Stimulated activated CD4-positive, alpha-beta T cell treated with anti-CD3 and anti-CD28 coated beads, Interleukin-1b, Interleukin-23, amount 100 ng/mL, for 4 hours (primary cell): ENCODE measurements at places on chromosomes 3 and 15.

GRCh38 chr3:30553641-30554316 is 52.6 kb upstream of the TGFBR2 start:
- no peak for DNase-seq

DNA sequence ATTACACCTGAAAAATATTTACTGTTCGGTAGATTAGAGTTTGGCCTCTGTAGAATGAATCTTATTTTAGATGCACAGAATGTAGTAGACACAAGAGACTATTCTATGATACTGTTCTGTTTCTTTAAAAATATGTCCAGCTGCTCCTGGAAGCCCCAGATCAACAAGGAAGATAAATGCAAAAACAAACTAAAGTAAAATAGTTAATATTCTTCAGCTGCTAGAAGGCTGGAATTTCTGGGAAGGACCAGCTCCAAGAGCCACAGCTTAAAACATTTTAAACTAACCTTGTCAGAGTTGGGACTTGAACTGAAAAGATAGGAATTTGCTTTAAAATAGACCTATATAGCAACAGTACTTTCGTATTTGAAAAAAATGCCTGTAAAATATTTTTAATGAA is 277.9 kb downstream of the PTPRG start:
- DNase-seq: no peak

- DNase-seq: no peak
These were observed 384.3 kb downstream of the ROBO1 start for GRCh38 chr3:79383402-79384012.

- no peak for DNase-seq
These were observed 123.6 kb downstream of the MBNL1 start for GRCh38 chr3:152392272-152392880.

- no peak for DNase-seq
These were observed 101.6 kb upstream of the ARHGEF3 start for GRCh38 chr3:56903231-56903782.

DNA sequence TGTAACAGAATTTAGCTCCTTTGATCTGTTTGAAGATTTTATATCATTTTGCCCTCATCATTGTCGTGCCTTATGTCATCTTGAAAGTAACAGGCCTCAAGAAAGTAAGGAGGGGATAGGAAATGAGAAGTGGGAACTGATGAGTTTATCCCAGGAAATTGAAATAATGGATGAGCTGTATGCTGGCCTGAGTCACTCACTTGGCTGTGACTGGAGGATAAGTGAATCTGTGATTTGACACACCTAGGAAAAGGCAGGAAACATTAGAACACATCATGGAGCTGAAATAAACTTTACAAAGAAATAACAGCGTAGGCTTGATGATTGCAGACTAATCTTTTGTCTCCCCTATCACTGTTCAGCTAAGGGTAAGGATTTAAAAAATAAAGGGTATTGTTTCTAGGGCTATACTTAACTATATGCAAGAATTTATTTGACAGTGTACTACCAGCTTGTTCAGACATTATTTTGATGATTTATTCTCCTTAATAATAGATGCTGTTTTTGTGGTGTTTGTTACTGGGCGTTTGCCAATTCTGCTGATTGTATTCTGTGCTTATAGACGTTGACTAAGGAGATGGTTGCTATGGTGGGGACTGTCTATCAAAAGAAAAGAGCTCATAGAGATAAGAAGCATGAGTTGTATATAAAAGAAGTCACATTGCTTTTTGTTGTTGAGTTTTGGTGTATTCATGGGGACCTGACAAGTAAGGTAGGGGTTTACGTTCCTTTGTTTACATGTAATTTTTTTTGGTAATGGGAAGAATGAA is 105.6 kb upstream of the ROPN1 start:
- DNase-seq: no peak

DNA sequence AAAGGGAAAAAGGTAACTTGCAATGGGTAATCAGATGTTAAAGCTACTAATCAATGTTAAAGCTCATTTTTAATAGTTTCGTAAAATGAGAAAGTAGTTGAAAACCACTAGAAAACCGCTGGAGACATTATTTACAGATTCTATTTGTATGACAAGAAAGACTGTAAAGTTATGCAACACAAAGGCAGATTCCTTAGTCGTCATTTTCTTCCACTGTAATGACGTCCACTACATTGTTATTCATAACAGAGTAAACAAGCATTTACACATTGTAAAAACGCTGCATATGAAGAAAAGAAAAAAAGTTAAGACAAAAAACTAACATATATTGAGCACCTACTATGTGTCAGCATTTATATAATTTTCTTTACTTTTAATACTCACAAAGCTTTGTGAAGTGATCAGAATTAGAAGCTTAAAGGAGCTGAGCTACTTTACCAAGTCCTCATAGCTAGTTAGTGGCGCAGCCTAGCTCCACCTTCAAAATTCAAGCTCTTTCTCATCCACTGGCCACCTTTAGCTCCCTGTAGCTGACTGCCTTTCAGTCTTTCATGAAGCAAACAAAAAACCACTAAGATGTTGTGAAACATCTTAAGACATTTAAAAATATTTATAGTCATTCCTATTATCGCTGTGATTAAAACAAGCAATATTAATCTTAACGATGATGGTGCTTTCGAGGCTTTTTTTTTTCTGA is 100.1 kb upstream of the CDIN1 start:
- DNase-seq: no peak

- DNase-seq: peak; percentile 4
These were observed 72.1 kb downstream of the IL1RAP start for GRCh38 chr3:190585805-190586630.

DNA sequence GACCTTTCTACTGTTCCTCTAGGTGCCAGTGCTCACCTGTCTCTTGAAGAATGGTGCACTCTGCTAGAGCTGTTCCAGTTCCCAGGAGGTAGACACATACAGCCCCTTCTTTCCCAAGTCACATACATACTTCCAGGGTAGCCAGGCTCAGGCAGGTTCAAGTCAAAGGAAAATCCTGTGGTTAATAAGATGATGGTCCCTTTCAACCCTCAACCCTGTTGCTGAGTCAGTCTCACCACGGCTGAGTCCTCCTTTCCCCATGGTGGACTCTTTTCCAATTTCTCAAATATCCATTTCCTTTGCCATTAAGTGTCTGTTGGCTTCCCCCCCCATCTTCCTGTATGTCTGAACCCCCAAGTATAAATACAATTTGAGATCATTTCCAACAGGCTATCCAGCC is 56.1 kb upstream of the ACAN start:
- no peak for DNase-seq

DNA sequence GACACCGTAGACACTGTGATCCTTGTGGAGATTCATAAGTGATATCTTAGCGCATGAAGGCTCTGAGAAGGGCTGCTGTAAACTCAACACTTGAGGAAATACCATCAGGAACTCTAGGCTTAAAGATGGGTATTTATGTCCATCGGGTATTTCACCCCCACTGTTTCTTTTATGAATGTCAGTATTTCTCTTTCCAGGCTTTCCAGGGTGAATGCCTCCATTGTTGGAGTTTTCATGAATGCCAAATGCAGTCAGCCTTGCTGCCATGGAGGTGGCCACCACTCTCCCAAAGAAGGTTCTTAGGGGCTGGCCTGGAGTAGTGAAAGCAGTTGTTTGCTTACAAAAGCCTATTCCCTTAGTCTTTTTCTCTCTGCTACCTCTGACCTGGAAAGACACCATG is 259.2 kb downstream of the SLCO3A1 start:
- no peak for DNase-seq

DNA sequence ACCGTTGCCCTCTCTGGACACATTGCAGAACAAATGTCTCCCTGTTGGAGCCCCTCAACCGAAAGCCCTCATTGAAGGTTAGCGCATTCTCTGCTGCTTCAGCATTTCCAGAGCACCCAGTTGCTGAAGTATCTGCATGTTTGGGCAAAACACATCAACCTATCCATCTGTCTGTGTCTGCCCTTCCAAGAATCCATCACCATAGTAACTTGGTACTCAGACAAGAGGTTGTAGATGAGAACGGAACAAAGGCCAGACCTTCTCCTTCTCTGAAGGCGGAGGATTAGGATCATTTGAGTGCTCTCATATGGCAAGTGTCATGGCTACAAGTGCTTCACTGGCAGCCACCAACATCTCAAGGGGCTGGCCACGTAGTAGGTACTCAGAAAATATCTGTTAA is 23.1 kb upstream of the RHO start:
- DNase-seq: no peak

DNA sequence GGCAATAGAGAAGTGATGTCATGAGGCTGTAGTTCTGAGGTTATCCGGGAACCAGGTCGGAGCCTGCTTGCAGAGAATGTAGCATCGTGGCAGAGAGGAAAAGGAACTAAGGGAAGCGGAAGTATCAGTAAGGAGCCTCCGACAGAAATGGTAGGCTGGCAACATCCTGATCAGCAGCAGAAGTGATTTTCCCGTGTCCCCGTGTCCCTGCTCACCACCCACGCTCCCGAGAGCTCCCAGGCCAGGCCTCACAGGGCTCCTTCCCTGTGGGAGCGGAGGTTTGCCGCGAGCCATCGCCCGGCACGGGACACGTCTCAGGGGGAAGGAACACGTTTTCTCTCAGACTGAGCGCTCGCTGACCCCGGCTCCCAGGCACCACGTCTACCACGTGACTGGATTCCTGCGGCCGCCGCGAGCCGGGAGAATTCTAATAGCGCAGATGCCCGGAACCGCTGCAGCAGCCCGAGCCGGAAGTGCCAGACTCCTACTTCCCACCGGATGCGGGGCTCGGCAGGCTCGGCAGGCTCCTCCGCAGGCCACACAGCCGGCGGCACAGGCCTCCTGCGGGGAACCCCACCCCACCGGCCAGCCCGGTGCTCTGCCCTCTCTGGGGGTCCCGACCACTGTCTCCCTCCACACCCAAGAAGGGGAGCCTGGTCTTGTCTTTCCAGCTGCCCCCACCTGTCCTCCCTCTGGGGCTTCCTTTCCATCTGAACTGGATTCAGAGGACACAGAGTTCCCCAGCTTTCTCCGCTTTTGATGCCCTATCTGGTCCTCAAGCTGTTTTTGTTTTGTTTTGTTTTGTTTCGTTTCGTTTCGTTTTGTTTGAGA is 99.3 kb downstream of the BDH1 start:
- DNase-seq: peak; percentile 50

- DNase-seq: no peak
These were observed 64.9 kb downstream of the LRRC3B start for GRCh38 chr3:26687466-26687865.

DNA sequence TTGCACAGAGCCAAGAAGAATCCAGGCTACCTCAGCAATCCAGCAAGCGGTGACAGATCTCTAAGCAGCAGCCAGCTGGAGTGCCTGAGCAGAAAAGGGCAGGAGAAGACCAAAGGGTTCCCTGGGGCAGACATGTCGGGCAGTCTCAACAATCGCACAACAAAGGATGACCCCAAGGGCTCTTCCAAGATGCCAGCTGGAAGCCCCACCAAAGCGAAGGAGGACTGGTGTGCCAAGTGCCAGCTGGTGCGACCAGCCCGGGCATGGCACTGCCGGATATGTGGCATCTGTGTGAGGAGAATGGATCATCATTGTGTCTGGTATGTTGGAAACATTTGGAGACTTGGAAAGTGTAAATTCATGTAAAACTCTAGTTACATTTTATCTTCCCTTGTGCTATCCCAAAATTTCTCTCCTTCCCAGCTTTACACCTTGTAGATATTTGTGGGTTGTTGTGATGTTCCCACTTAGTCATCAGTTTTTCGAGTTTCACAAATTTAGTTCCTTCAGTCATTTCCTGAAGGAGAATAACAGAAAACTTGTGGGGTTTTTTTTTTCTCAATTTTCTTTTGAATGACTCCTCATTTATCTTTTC is 6.4 kb downstream of the ZDHHC23 start:
- DNase-seq: no peak
